ENCODE measurements at places on chromosomes 12 and 14. TPM values are rescaled to one million over a fixed set of nuclear protein-coding genes. Genes with fewer than 3 reads are reported as not detected.

DNA sequence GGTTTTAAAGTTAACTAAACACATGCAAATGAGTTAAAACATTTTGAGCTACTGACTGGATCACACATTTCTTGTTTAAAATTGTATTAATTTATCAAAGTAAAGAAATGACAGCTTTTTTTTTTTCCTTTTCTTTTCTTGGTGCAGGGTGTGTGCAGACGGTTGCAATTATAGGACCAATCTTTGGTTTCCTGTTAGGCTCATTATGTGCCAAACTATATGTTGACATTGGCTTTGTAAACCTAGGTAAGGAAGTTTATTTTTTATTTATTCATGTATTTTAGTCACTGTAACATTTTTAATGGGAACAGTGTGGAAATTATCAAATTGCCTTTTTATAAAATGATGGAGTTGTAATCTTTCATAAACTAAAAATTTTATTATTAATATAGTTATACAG lies 21.9 kb downstream of the SLCO1C1 start:
- H3K4me3 ChIP-seq, result no peak overlapping the region
- H3K4me1 ChIP-seq, result no peaks in the 10 kb centered on the region
- H3K27ac ChIP-seq, result no peak overlapping the region

DNA sequence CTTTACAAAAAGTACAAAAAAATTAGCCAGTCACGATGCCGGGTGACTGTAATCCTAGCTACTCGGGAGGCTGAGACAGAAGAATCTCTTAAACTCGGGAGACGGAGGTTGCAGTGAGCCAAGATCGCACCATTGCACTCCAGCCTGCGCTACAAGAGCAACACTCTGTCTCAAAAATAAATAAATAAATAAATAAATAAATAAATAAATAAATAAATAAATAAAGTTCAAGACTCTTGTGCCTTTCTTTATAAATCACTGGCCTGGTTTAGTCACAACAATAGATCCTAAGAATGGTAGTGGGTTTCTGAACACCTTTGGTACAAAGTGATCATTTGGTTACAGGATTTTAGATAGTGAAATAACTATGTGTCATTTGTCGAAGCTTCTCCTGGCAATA lies 46.1 kb downstream of the ARL1 start:
- no peak for DNase-seq
- no peaks in the 10 kb centered on the region for H3K27me3 ChIP-seq
- no peak overlapping the region for H3K27ac ChIP-seq
- peaks cover 74% of the 10 kb centered on the region for H3K36me3 ChIP-seq
- no peak overlapping the region for H3K4me3 ChIP-seq

DNA sequence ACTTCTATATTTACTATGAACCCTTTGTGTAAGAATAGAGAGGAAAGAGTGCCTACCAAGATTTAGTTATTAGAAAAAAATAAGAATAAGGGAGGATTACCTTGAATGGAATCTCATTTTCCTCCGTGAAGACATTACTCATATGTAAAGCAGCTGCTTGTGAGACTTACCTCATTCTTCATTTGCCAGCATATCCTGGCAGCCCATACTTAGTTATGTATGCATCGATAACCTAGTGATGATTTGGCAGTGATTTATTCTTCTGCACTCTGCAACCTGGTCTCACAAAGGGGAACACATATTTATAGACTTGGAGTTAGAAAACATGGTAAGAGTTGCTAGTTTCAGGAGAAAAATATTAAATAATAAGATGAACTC lies 56.8 kb downstream of the LRFN5 start:
- H3K4me1 ChIP-seq, result no peaks in the 10 kb centered on the region
- DNase-seq, result no peak

DNA sequence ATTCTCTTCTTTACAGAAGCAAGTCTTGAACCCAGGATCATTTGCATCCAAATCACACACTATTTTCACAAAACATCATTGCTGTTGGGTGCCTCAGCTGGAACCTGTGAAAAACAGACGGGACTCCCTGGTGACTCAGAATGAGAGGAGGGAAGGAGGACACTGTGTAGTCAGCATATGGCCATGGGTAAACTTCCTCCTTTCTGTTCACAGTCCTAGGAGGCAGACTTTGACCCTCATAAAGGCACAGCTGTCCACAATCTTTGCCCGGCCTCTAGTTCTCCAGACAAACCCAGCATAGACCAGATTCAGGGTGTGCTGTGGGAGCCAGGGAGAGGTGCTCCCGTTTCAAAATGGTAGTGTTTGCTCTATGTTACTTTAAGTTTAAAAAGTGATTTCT lies 62.0 kb downstream of the DYRK2 start:
- H3K36me3 ChIP-seq, result no peaks in the 10 kb centered on the region
- no peak overlapping the region for H3K27ac ChIP-seq
- no peaks in the 10 kb centered on the region for H3K4me1 ChIP-seq
- DNase-seq, result no peak
- H3K27me3 ChIP-seq, result no peaks in the 10 kb centered on the region

DNA sequence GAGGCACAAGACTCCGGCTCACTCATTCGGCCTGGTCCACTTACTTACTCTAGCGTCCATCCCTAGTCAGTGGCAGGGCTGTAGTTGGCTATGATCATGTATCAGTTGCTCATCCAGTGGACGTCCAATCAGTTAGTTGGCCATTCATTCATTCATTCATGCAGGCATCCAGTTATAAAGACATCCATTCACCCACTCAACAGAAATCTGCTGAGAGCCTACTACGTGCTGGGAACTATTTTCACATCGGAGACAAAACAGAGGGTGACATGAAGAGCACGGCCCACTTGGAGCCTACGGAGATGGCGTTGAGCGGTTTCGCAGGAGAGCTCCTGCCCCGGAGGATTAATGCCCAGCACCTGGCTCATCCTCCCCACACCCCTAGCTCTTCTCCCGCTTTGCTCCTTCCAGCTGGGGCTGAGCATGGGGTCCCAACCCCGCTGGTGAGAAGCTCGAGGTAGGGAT lies 49.7 kb downstream of the SNAPC1 start:
- H3K4me1 ChIP-seq, result peaks cover 7% of the 10 kb centered on the region
- H3K36me3 ChIP-seq, result no peaks in the 10 kb centered on the region
- H3K27ac ChIP-seq, result no peak overlapping the region
- no peak overlapping the region for H3K4me3 ChIP-seq

Gene TEX22
- 0.25 TPM for polyA plus RNA-seq

DNA sequence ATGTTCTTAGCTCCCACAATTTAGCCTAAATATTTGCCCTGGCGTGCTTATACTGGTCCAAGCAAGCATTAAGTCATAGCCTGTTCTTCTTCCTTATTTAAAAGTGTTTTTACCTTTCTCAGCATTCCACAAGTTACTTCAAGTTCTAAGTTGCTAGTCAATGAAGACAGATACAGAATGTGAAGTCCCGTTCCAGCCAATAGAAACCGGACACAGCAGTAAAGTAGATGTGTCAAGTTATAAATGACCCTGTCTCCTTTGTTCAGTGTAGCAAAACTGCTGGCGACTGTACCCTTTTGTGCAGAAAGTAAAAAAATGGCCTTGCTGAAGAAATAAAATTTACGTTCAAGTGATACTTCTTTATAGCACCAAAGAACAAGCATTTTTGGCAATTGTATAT lies 3.9 kb downstream of the SNAPC1 start:
- H3K27ac ChIP-seq, result no peak overlapping the region
- H3K4me3 ChIP-seq, result no peak overlapping the region
- no peaks in the 10 kb centered on the region for H3K27me3 ChIP-seq
- H3K4me1 ChIP-seq, result peaks cover 25% of the 10 kb centered on the region
- DNase-seq, result no peak
- peaks cover 17% of the 10 kb centered on the region for H3K36me3 ChIP-seq

DNA sequence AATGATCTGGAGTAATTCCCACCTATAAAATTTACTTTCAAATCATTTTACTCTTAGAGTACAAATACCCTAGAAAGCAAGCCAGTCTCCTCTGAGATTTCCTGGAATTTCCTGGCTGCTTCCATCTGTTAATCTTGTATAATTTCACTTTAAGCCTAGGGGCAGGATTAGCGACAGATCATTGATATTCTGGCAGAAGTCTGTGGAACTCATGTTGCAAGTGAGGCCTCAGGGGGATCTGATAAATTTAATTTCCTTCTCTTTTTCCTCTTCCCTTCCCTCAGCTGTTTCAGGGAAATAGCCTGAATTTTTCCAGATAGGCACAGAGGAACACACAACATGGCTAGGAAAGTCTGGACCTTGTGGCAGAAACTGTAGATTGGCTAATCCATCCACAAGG lies 5.9 kb upstream of the KRT6A start:
- H3K27me3 ChIP-seq, result peaks cover 10% of the 10 kb centered on the region
- no peak for DNase-seq
- no peaks in the 10 kb centered on the region for H3K36me3 ChIP-seq
- no peak overlapping the region for H3K4me3 ChIP-seq
- H3K4me1 ChIP-seq, result no peaks in the 10 kb centered on the region

DNA sequence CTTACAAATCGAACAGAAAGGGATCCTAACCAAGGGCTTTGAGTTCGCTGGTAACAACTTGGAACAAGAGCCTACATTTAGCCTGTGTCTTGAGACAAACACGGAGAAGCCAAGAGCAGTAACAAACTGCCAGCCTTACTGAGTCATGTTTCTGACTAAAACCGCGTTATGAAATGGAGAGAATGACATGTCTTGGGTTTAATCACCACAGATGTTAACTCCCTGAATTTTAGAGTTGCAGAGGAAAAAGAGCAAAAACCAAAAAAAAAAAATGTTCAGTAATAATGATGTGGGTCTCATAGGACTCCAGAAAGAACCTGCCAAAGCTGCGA lies 1.0 kb downstream of the BLTP3B start:
- H3K27me3 ChIP-seq, result no peaks in the 10 kb centered on the region
- H3K4me3 ChIP-seq, result peak overlapping the region; percentile 82
- DNase-seq, result peak; percentile 75
- no peaks in the 10 kb centered on the region for H3K36me3 ChIP-seq
- peak overlapping the region; percentile 37 for H3K27ac ChIP-seq

Gene INSM2
- polyA plus RNA-seq, result not detected

DNA sequence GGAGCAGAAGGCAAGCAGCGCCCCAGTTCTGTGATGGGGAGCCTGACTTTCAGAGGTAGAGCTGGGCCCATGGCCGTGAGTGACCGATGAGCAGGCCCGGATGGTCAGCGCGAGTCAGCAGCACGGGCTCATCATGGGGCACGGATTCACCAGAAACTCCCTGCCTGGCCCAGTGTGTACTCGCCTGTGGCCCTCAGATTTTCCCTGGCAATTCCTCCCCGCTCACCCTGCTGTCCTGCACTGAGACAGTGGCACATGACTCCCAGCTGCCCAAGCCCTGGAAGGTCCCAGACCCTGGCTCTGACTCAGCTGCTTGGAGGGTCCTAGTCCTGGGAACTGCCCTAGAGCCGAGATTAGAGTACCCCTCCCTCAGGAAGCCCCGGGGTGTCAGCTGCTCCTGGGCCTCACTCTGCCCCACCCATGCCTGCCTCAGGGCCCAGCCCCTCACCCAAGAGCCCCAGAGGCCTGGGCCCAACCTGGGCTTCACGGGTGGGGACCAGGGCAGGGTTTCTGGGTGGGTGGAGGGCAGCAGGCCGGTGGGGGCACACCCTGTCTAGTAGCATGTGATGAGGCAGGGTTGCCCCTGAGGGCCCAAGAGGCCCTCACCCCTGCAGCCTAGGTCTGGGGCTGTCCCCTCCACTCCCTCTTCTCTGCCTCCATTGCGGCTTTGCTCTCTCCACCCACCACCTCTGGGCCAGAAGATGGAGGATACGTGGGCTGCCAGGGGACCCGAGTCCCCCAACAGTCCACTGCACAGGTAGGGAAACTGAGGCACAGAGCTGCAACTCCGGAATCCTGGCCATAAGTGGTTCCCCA lies 8.4 kb downstream of the TRMT61A start:
- no peaks in the 10 kb centered on the region for H3K36me3 ChIP-seq
- no peak overlapping the region for H3K27ac ChIP-seq
- DNase-seq, result no peak
- H3K27me3 ChIP-seq, result no peaks in the 10 kb centered on the region
- H3K4me3 ChIP-seq, result no peak overlapping the region
- H3K4me1 ChIP-seq, result no peaks in the 10 kb centered on the region

GRCh38 chr12:21369141-21369980 lies 3.3 kb upstream of the IAPP start:
- no peak for DNase-seq
- H3K4me3 ChIP-seq, result no peak overlapping the region
- no peaks in the 10 kb centered on the region for H3K4me1 ChIP-seq
- H3K27me3 ChIP-seq, result peaks cover 3% of the 10 kb centered on the region
- H3K36me3 ChIP-seq, result no peaks in the 10 kb centered on the region

DNA sequence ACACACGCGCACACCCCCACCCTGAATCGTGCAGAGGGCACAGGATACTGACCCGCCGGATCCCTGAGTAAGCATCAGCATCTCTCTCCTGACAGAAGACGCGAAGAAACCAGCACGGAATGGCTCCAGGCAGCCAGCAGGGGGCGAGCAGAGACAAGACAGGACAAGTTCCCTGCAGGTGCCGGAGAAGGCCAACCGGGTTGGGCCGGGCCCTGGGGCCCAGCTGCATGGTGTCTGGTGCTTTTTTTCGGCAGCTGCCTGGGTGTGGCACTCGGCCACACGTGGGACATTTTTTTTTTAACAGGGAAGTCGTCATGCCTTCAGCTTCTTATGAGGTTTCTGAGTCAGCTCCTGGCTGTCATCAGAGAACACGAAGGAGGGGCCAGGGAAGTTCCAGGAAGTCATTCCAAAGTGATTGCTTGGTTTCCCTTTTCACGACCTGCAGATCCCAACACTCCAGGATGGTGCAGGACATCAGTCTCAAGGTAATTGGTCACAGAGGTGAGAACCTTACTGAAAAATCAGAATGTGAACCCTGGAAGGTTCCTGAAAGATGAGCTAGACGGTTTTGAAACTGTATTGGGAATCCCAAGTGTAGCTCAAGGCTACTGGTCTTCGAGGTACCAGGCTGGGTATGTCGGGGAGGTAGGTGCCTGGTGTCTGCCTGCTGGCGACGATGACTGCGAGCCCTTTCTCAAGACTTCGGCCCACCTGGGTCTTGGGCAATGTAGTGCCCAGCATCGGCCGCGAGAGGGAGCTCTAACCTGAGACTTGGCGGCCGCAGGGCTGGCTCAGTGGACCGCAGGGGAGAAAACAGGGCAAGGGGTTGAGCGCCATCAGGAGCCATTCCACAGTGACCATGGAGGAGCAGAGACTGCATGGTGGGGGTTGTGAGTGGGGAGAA lies 190.8 kb upstream of the PRMT8 start:
- H3K36me3 ChIP-seq, result no peaks in the 10 kb centered on the region
- peak; percentile 85 for DNase-seq
- no peaks in the 10 kb centered on the region for H3K27me3 ChIP-seq
- peaks cover 11% of the 10 kb centered on the region for H3K4me1 ChIP-seq

GRCh38 chr14:93137864-93138263 lies 22.1 kb upstream of the ITPK1 start:
- DNase-seq, result no peak
- no peaks in the 10 kb centered on the region for H3K4me1 ChIP-seq
- H3K4me3 ChIP-seq, result no peak overlapping the region
- no peaks in the 10 kb centered on the region for H3K27me3 ChIP-seq
- H3K36me3 ChIP-seq, result no peaks in the 10 kb centered on the region
- H3K27ac ChIP-seq, result no peak overlapping the region

Gene EML1
- polyA plus RNA-seq, result not detected

DNA sequence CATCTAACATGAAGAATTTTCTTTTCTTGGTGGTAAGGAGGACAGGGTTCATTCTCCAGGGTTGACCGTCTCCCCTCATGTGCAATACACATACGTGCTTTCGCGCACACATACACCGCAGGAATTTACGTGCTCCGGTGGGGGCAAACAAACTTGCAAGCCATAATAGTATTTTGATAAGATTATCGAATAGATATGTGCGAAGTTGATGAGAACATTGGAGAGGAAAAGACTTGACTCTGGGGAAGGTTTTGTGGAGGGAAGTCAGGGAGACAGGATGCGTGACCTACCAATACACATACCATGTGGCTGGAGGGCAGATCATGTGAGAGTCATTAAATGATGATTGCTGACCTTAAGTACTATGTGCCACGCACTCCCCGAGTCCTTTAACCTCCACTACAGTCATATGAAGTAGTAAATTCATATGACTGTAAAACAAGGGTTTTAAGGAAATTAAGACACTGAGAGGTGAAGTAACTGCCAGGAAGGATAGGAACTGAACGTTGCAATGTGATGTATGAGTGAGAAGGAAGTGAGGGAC lies 921 bp downstream of the RAD51B start:
- H3K36me3 ChIP-seq, result no peaks in the 10 kb centered on the region
- H3K4me3 ChIP-seq, result peak overlapping the region; percentile 88
- peak overlapping the region; percentile 68 for H3K27ac ChIP-seq

Data from CD4-positive, CD25-positive, alpha-beta regulatory T cell (primary cell).